ENCODE measurements at places on chromosomes 4 and X. TPM values are rescaled to one million over a fixed set of nuclear protein-coding genes. Genes with fewer than 3 reads are reported as not detected.

The HAND2 gene
- 31.3 TPM for total RNA-seq

The SLC7A11 gene
- total RNA-seq = 21.8 TPM

The SUPT20HL1 gene
- total RNA-seq = not detected

The HSFX4 gene
- not detected for total RNA-seq

The FRG2 gene
- total RNA-seq = not detected

All from fibroblast of the aortic adventitia (primary cell).